Ovary (tissue), 10 donors: ENCODE measurements at places on chromosomes 12 and 14.

GRCh38 chr12:128594521-128594920, 229.2 kb downstream of the SLC15A4 start:
- DNase-seq = no peak
- H3K27ac ChIP-seq = no peak overlapping the region
- H3K4me1 ChIP-seq = no peaks in the 10 kb centered on the region
- H3K27me3 ChIP-seq = no peaks in the 10 kb centered on the region

DNA sequence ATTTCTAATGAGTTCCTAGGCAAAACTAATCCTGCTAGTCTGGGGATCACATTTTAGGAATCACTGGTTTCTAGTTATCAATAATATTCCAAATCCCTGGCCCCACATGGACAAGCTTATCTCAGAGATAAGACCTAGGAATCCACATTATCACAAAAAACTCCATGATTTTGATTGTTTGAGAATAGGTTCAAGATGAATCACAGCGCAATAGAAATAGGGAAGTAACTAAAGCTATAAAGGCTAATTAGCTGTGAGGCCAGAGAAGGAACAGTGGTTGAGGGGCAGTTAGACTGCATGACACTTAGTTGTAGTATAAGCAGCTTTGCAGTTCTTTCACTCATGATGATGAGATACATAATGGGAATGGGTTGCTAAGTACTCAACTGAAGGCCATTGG, 13.1 kb upstream of the ATP5F1B start:
- H3K27me3 ChIP-seq = no peaks in the 10 kb centered on the region
- H3K4me1 ChIP-seq = no peaks in the 10 kb centered on the region
- no peak for DNase-seq
- no peak overlapping the region for H3K4me3 ChIP-seq
- no peak overlapping the region for H3K27ac ChIP-seq

DNA sequence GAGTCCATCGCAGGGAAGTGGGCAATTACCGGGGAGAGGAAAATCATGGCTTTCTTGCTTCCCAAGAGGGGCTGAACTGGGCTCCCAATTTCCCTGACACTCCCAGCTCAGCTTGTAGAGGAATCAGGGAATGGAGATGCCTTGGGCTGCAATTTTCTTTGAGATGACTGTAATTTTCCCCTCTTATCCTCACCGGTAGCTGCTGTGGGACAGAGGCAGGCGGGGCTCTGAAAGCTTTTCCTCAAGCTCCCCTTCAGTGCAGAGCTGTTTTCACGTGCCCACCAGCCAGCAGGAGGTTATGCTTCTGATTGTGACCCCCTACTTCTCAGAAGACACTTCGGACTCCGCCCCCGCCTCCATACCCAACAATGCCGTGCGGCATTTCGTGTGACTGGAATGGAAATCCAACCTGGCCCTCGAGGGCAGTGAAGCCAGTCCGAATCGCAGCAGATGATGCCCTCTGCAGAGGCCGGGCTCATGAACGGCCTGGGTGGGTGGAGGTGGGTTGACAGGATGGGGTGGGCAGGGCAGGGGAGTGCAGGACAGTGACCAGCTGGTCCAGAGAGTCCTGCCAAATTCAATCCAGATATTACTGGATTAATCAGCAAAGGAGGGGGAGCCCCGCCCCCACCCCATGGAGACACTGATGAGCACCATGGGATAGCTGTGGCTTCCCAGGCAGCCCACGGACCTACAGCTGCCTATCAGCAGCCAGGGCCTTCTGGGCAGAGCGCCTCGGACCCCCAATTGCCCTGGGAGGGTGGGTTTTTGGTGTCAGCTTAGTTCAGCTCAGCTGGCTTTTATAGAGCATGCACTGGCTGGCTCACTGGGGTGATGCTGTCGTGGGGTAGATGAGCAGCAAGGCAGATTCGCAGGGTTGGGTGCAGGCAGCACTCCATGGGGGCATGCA, 37.6 kb downstream of the RTL1 start:
- no peak overlapping the region for H3K4me3 ChIP-seq
- DNase-seq = peak; percentile 45
- H3K4me1 ChIP-seq = no peaks in the 10 kb centered on the region
- H3K36me3 ChIP-seq = no peaks in the 10 kb centered on the region
- no peaks in the 10 kb centered on the region for H3K27me3 ChIP-seq

DNA sequence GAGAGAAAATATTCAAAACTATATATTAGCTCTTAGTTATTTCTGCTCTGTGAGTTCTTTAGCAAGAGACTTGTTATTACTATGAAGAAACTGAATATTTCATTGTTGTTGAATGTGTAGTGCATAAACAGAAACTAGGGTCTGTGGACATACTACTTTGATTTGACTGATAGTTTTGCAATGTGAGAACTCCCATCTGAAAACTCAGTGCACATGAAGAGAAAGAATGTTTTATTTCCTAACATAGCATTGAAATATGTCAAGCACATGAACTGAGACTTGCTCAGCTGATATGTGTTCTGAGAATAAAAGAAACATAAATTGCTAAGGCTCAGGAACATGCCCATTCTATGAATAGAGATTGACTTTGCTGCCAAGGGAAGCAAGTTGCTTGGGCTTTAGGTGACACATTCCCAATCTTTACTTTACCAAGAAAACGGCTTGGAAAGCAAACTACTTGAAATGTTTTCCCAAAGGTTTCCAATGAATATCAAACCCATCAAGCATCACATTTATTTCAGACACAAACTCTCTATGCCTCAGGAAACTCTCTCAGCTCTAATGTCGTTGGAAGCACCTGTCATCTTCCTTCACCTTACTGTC, 290.4 kb downstream of the SLC16A7 start:
- no peak for DNase-seq
- no peak overlapping the region for H3K27ac ChIP-seq
- H3K27me3 ChIP-seq = no peaks in the 10 kb centered on the region
- no peaks in the 10 kb centered on the region for H3K36me3 ChIP-seq
- H3K4me1 ChIP-seq = no peaks in the 10 kb centered on the region

GRCh38 chr14:63982629-63983028, 129.8 kb downstream of the SYNE2 start:
- H3K27ac ChIP-seq = no peak overlapping the region
- H3K4me3 ChIP-seq = no peak overlapping the region
- no peak for DNase-seq

GRCh38 chr14:35332517-35333263, 40.5 kb downstream of the PSMA6 start:
- no peaks in the 10 kb centered on the region for H3K27me3 ChIP-seq
- H3K4me3 ChIP-seq = no peak overlapping the region
- no peak overlapping the region for H3K27ac ChIP-seq
- no peak for DNase-seq
- H3K36me3 ChIP-seq = no peaks in the 10 kb centered on the region

DNA sequence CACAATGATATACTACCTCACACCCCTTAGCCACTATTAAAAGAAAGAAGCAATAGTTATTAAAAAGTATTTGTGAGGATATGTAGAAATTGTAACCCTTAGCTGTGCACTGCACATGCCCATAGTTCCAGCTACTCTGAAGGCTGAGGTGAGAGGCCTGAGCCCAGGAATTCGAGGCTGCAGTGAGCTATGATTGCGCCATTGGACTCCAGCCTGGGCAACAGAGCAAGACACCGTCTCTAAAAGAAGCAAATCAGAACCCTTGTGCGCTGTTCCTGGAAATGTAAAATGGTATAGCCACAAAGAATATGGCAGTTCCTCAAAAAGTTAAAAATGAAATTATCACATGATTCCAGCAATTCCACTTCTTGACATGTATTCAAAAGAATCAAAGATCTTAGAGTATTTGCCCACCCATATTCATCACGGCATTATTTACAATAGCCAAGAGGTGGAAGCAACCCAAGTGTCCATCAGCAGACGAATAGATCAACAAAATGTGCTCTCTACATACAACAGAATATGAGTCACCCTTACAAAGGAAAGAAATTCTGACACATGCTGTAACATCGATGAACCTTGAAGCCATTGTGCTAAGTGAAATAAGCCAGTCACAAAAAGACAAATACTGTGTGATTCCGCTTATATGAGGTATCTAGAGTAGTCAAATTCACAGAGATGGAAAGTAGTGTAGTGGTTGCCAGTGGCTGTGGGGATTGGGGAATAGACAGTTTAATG, 23.7 kb upstream of the YLPM1 start:
- no peak overlapping the region for H3K4me3 ChIP-seq
- no peaks in the 10 kb centered on the region for H3K27me3 ChIP-seq
- DNase-seq = no peak
- no peaks in the 10 kb centered on the region for H3K36me3 ChIP-seq

- DNase-seq = peak; percentile 64
- H3K4me1 ChIP-seq = peaks cover 1% of the 10 kb centered on the region
- H3K4me3 ChIP-seq = no peak overlapping the region
These were observed 104.5 kb upstream of the FRMD6 start for GRCh38 chr14:51547260-51547659.

DNA sequence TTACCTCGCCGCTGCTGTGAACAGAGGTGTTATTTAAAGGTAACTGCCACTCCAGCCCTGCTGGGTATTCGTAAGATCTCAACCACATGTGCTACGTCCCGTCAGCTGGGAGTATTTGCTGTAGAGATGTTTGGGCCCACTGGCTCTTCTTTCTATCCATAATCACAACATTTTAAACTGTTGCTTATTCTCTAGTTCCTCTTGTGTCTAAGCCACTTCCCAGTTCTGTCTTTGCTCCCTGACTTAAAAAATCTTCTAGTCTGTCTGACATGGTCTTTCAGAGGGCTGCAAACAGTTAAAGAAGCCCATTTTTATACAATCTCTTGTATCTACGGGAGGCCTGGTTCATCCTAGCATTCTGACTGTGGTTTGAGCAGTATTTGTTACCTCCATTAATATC, 33.2 kb upstream of the HELB start:
- H3K4me3 ChIP-seq = no peak overlapping the region
- H3K4me1 ChIP-seq = no peaks in the 10 kb centered on the region
- no peaks in the 10 kb centered on the region for H3K36me3 ChIP-seq
- no peak overlapping the region for H3K27ac ChIP-seq
- no peaks in the 10 kb centered on the region for H3K27me3 ChIP-seq
- no peak for DNase-seq

GRCh38 chr14:47919334-47919846, 244.0 kb upstream of the MDGA2 start:
- H3K27ac ChIP-seq = no peak overlapping the region
- no peak overlapping the region for H3K4me3 ChIP-seq
- H3K36me3 ChIP-seq = no peaks in the 10 kb centered on the region
- no peaks in the 10 kb centered on the region for H3K4me1 ChIP-seq
- DNase-seq = no peak

GRCh38 chr14:44777584-44777983, 184.2 kb downstream of the KLHL28 start:
- DNase-seq = no peak
- no peaks in the 10 kb centered on the region for H3K36me3 ChIP-seq
- H3K27ac ChIP-seq = no peak overlapping the region
- H3K27me3 ChIP-seq = no peaks in the 10 kb centered on the region

DNA sequence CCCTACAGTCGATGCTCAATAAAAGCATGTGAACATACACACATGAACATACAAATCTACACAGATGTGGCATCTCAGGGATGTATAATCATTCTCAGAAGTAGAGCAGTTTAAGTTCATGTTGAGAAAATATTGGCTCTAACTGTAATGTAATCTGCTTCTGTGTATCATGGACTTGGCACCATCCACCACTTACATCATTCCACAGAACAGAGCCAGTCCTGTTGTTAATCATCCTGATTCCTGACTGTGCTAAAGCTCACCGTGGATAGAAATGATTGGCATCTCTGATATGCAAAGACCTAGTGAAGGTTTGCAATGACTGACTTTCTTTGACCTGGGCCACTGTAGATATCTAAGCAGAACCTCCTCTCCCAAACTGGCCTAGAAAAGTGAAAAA, 1141.3 kb downstream of the BCL11B start:
- H3K27ac ChIP-seq = no peak overlapping the region
- no peak overlapping the region for H3K4me3 ChIP-seq
- H3K4me1 ChIP-seq = no peaks in the 10 kb centered on the region

- no peak for DNase-seq
- no peak overlapping the region for H3K27ac ChIP-seq
- H3K4me3 ChIP-seq = no peak overlapping the region
- peaks cover 2% of the 10 kb centered on the region for H3K4me1 ChIP-seq
These were observed 39.6 kb upstream of the CPM start for GRCh38 chr12:68972595-68972994.

- no peak overlapping the region for H3K27ac ChIP-seq
- no peaks in the 10 kb centered on the region for H3K36me3 ChIP-seq
- no peak for DNase-seq
- no peaks in the 10 kb centered on the region for H3K4me1 ChIP-seq
- no peaks in the 10 kb centered on the region for H3K27me3 ChIP-seq
These were observed 130.0 kb downstream of the SLC15A4 start for GRCh38 chr12:128693771-128694170.

DNA sequence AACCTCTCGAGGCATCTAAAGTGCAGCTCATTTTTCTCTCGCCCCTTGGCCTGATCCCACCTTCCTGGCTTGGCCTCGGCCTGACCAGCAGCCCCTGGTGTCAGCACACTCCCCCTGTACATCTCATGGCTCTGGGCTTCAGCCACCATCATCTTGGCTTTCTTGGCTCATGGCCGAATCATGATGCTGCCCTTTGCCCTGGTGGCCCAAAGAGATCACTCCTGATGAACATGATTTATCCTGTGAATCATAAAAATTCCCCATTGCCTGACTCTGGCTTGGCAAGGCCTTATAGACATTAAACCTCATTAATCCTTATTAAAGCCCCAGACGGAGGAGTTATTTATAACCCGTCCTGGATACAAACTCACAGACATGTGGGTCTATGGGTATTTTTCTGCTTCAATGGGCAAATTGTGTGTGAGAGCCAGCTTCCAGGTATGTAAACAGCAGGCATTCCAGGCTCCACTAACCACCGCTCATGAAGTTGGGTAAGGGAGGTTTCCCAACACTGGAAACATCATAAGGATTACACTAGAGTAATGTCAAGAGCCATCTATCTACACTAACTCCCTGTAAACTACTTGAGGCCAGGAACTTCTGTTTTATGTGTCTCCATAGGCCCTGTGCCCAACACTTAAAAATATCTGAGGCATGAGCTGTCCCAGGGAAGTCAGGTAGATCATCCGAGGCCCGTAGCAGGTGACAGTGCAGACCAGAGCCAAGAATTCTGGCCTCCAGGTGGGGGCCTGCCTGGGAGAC, 171.2 kb downstream of the TTC8 start:
- no peaks in the 10 kb centered on the region for H3K27me3 ChIP-seq
- H3K27ac ChIP-seq = no peak overlapping the region
- H3K4me3 ChIP-seq = no peak overlapping the region
- H3K4me1 ChIP-seq = no peaks in the 10 kb centered on the region

DNA sequence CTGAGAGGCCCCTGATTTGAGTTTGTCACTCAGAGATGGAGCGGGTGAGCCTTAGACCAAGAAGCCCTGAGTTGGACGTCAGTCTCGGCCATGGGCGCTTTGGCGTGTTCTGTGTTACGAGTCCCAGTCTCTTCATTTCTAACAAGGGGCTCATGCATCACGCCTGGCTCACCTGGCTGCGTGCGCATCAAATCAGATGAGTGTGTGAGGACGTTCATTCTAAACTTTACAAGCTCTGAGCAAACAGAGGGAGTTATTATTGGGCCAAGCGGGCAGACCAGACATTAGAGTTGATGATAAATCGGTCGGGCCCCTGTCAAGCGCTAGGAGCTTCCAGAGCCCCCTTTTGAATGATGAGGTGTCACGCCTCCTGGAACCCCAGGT, 117.2 kb downstream of the CALM1 start:
- no peak overlapping the region for H3K27ac ChIP-seq
- no peak for DNase-seq
- H3K4me3 ChIP-seq = no peak overlapping the region
- peaks cover 9% of the 10 kb centered on the region for H3K4me1 ChIP-seq
